ENCODE measurements at places on chromosomes 1 and 21. TPM values are rescaled to one million over a fixed set of nuclear protein-coding genes. Genes with fewer than 3 reads are reported as not detected.

BOLA1 gene
- 8.7 TPM for total RNA-seq

DNA sequence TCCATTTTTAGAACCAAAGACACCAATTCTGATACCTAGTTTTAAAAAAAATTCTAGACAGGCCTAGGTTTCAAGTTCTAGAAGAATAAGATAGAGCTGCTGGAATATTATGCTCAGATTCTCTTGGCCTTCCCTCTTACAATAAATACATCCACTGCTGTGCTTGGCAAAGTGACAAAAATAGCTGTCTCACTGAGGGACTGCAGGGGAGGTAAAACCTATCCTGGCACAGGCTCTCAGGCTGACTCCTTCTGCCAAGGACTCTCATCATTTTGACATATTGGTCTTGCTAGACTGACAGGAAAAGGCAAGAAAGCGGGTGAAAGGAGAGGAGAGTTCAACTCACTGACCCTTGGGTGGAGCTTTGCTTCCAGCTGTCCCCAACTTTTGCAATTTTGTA lies 197.0 kb upstream of the LHX8 start:
- H3K36me3 ChIP-seq: no peaks in the 10 kb centered on the region
- H3K4me1 ChIP-seq: no peaks in the 10 kb centered on the region
- H3K4me3 ChIP-seq: no peak overlapping the region
- no peak overlapping the region for H3K27ac ChIP-seq
- no peaks in the 10 kb centered on the region for H3K27me3 ChIP-seq

- H3K36me3 ChIP-seq: no peaks in the 10 kb centered on the region
- no peak overlapping the region for H3K4me3 ChIP-seq
These were observed 211.5 kb downstream of the LHX8 start for GRCh38 chr1:75345538-75346292.

DLGAP3 gene
- total RNA-seq: 0.19 TPM

DNA sequence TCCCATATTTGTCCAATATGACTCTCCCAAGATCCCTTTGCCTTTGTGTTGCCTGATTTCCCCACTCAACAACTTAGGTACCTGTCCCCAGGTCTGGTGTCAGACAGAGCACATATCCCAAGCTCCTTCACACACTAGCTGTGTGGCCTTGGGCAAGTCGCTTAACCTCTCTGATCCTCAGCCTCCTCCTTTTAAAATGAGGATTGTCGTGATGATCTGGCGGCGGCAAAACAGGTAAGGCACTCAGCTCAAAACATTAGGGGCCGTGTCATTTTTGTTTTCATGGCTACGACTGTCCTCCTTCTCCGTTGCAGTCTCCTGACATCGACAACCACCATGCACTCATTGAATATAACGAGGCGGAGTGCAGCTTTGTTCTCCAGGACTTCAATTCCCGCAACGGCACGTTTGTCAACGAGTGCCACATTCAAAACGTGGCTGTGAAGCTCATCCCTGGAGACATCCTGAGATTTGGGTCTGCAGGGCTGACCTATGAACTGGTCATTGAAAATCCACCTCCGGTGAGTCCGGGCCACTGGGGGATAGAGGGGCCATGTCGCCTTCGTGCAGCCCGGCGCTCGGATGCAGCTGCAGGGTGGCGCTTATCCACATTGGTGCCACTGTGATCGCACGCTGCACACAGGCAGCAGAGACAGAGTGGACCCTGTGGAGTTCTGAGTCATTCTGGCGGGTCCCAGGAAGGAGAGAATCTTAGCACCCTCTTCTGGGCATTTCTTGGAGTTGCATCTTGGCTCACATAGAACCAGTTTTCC lies 25.2 kb downstream of the FHAD1 start:
- no peak overlapping the region for H3K27ac ChIP-seq
- DNase-seq: no peak
- H3K36me3 ChIP-seq: no peaks in the 10 kb centered on the region
- H3K4me1 ChIP-seq: no peaks in the 10 kb centered on the region
- no peak overlapping the region for H3K4me3 ChIP-seq

RGS18 gene
- total RNA-seq: 7.1 TPM

UTS2 gene
- total RNA-seq: 0.26 TPM

GRCh38 chr1:234108921-234109320 lies 204.4 kb downstream of the SLC35F3 start:
- H3K27ac ChIP-seq: no peak overlapping the region
- no peak for DNase-seq
- no peak overlapping the region for H3K4me3 ChIP-seq
- no peaks in the 10 kb centered on the region for H3K27me3 ChIP-seq

- no peak for DNase-seq
- no peaks in the 10 kb centered on the region for H3K36me3 ChIP-seq
- no peaks in the 10 kb centered on the region for H3K4me1 ChIP-seq
- H3K27ac ChIP-seq: peak overlapping the region; percentile 100
- no peaks in the 10 kb centered on the region for H3K27me3 ChIP-seq
These were observed 401 bp upstream of the ARHGEF10L start for GRCh38 chr1:17539118-17539476.

GRCh38 chr1:58898739-58899586 lies 115.1 kb upstream of the JUN start:
- H3K4me1 ChIP-seq: no peaks in the 10 kb centered on the region
- no peak overlapping the region for H3K27ac ChIP-seq
- H3K36me3 ChIP-seq: no peaks in the 10 kb centered on the region
- peak; percentile 71 for DNase-seq

SPRR2F gene
- total RNA-seq: not detected

GRCh38 chr1:113140588-113141446 lies 67.8 kb downstream of the LRIG2 start:
- no peak overlapping the region for H3K27ac ChIP-seq
- no peaks in the 10 kb centered on the region for H3K27me3 ChIP-seq
- H3K4me1 ChIP-seq: peaks cover 3% of the 10 kb centered on the region
- DNase-seq: no peak
- H3K36me3 ChIP-seq: no peaks in the 10 kb centered on the region

FYB2 gene
- total RNA-seq: not detected

RGS1 gene
- total RNA-seq: 26.8 TPM

- no peak for DNase-seq
- H3K4me1 ChIP-seq: no peaks in the 10 kb centered on the region
- no peaks in the 10 kb centered on the region for H3K36me3 ChIP-seq
- no peaks in the 10 kb centered on the region for H3K27me3 ChIP-seq
These were observed 143.9 kb downstream of the SIPA1L2 start for GRCh38 chr1:232486006-232486405.

GRCh38 chr1:242525360-242525722 lies 844 bp upstream of the PLD5 start:
- H3K4me1 ChIP-seq: peaks cover 1% of the 10 kb centered on the region
- peak overlapping the region; percentile 74 for H3K4me3 ChIP-seq
- H3K27ac ChIP-seq: no peak overlapping the region
- no peaks in the 10 kb centered on the region for H3K36me3 ChIP-seq
- H3K27me3 ChIP-seq: no peaks in the 10 kb centered on the region

DNA sequence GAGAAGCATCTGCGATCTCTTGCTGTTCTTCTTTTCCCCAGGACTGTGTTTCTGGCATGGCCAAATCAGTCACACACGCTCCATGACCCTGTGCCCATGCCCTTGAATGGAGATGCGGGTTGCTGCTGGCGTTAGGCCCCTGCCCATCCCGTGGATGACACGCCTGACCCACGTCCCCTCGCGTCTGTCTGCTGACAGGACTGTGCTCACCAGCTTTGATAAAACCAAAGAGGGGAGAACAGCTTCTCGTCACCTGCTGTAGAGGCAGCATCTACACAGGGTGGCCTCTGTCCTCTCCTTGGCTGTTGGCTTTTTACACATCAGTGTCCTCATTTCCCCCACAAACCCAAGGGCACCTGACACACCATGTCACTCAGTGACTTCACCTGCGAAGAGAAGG lies 6.9 kb downstream of the MT1HL1 start:
- H3K4me3 ChIP-seq: no peak overlapping the region
- H3K27me3 ChIP-seq: no peaks in the 10 kb centered on the region
- no peaks in the 10 kb centered on the region for H3K36me3 ChIP-seq
- H3K4me1 ChIP-seq: no peaks in the 10 kb centered on the region
- no peak for DNase-seq
- H3K27ac ChIP-seq: peak overlapping the region; percentile 43

NOS1AP gene
- total RNA-seq: 3.5 TPM

PADI1 gene
- not detected for total RNA-seq

DNA sequence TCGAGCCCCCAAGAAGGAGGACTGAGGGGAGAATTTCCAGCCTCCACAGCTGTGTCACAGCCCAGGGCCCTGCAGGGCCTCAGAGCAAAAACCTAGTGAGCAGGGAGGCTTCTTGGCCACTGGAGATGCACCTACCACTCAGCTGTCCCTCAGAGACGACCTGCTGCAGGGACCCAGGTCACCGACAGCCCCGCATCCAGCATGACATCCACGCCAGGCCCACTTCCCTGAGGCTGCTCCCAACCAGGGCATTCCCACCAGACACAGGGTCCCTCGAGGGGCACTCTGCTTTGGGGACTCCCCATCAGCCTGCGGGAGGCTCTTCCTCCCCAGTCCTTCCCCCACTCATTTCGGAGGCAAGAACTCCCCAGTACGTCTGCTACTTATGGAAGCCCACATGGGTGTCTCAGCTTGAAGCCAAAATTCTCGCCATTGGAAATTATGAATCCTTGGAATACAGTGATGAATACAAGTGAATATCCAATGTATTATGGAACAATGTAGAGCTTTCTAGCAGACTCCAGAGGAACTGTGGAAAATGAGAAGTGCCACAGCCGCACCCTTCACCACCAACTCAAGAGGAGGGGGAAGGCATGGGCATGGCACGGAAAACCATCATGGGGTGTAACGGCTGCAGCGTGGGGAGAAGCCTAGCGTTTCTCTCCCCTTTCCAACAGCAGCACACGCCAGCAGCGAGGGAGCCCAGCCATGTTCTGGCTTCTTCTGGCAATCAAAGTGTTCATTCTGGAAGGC lies 6.9 kb downstream of the TFF3 start:
- H3K27ac ChIP-seq: no peak overlapping the region
- H3K36me3 ChIP-seq: no peaks in the 10 kb centered on the region
- H3K4me3 ChIP-seq: no peak overlapping the region
- no peak for DNase-seq

DNA sequence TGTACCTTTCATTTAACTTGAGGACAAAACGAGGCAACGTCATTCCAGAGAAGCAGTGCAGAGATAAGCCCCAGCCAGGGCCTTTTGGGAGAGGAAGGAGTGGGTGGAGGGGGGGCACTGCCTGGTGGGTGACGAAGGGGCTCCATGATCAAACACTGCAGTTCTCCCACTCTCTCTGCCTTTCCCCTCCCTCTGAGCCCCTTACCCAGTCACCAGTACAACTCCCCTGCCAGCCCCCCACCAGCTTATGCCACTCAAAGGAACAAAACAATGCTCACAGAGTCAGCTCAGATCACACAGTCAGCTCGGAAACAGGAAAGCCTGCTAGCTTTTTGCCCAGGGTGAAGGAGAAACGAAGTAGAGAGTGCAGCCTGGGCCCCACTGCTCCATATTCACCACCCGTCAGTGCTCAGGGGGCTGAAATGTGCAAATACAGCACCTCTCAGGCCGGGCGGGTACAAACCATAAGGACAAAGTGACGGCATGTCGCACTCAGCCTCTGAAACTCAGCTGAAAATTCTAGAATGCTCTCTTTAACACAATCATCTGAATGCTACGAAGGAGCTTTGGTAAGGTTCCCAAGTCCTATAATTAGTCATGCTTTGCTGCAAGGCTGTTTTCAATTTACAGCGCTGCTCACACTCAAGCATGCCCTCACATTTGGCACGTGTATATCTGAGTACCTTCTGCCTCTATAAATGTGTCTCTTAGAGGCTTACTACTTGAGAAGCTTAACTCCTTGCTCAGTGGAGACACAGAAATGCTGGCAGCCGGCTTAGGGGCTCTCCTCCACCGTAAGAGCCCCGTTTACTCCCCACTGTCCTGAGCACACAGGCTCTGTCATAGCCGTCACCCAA lies 65.8 kb upstream of the RAB4A start:
- no peaks in the 10 kb centered on the region for H3K4me1 ChIP-seq
- H3K27ac ChIP-seq: peak overlapping the region; percentile 43
- no peaks in the 10 kb centered on the region for H3K27me3 ChIP-seq
- no peaks in the 10 kb centered on the region for H3K36me3 ChIP-seq
- no peak overlapping the region for H3K4me3 ChIP-seq

DNA sequence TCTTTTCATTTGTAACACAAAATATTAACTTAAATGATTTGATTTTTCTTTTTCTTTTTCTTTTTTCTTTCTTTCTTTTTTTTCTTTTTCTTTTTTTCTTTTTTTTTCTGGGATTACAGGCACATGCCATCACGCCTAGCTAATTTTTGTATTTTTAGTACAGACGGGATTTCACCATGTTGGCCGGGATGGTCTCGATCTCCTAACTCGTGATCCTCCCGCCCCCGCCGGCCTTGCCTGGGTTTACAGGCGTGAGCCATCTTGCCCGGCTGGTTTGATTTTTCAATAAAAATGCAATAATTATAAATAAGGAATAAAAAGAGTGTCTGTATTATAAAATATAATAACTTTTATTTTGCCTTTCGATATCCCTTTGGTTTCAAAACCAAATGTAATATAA lies 146.7 kb upstream of the RGS18 start:
- H3K36me3 ChIP-seq: no peaks in the 10 kb centered on the region
- no peak for DNase-seq
- H3K27me3 ChIP-seq: no peaks in the 10 kb centered on the region
- no peak overlapping the region for H3K27ac ChIP-seq
- H3K4me3 ChIP-seq: no peak overlapping the region

DNA sequence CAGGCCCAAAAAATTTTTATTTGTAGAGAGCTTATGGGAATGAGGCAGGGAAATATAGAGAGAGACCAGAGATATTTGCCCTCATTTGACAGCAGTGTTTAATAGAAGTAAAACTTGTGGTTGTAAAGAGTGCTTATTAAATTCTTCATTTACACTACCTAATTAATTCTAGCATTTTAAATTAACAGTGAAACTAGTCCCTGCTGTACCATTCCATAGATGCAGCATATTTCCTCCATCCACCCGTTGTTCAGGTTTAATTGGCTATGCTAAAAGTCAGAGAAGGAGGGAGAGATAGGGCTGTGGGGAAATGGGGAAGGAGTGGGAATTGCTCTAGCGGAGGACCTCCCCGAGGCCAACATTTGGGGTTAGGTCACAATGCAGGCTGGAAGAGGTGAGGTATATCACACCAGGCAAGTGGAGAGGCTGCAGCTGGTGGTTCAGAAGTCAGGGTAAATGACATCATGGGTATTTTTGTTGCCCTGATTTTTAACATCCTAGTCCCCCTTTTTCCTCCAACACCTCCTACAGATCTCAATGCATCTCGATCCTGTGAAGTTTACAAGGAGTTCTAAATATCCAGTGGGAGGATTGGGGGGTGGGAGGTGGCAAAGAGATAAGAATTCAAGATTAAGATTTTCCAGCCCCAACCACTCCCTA lies 38.6 kb downstream of the ELAVL4 start:
- no peaks in the 10 kb centered on the region for H3K27me3 ChIP-seq
- H3K4me3 ChIP-seq: no peak overlapping the region
- H3K36me3 ChIP-seq: no peaks in the 10 kb centered on the region
- no peak for DNase-seq

TXNIP gene
- total RNA-seq: 354 TPM

- no peak overlapping the region for H3K4me3 ChIP-seq
- DNase-seq: no peak
- H3K27ac ChIP-seq: no peak overlapping the region
- H3K27me3 ChIP-seq: no peaks in the 10 kb centered on the region
These were observed 6.3 kb upstream of the TRIM33 start for GRCh38 chr1:114517348-114517747.

PGLYRP3 gene
- not detected for total RNA-seq

EFHD2 gene
- total RNA-seq: 43.7 TPM
